GM23338 (cell line): ENCODE measurements at places on chromosomes 16 and 17.
A peak's percentile ranks its signal among the peaks of the same experiment; 100 is the strongest.

- no peak overlapping the region for H3K27ac ChIP-seq
- no peaks in the 10 kb centered on the region for H3K27me3 ChIP-seq
- no peaks in the 10 kb centered on the region for H3K36me3 ChIP-seq
- peaks cover 11% of the 10 kb centered on the region for H3K4me1 ChIP-seq
These were observed 16.5 kb downstream of the CRISPLD2 start for GRCh38 chr16:84836234-84836647.

DNA sequence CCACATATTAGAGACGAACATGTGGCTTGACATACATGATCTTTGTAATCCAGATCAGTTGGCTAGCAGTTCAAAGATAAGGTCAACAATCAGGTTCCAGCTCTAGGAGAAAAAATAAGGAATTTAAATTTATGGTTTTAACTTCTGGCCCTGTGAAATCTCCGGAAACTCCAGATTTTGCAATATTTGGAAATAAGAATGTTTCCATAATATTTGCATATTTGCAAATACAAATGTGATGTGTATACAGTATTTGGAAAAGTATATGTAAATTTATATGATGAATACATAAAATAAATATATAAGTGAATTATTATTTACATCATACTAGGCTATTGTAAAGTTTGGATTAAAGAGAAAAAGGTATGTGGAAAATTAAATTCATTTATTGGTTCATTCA lies 97.1 kb downstream of the KCNJ2 start:
- no peak overlapping the region for H3K4me3 ChIP-seq
- no peak overlapping the region for H3K27ac ChIP-seq
- no peaks in the 10 kb centered on the region for H3K27me3 ChIP-seq

DNA sequence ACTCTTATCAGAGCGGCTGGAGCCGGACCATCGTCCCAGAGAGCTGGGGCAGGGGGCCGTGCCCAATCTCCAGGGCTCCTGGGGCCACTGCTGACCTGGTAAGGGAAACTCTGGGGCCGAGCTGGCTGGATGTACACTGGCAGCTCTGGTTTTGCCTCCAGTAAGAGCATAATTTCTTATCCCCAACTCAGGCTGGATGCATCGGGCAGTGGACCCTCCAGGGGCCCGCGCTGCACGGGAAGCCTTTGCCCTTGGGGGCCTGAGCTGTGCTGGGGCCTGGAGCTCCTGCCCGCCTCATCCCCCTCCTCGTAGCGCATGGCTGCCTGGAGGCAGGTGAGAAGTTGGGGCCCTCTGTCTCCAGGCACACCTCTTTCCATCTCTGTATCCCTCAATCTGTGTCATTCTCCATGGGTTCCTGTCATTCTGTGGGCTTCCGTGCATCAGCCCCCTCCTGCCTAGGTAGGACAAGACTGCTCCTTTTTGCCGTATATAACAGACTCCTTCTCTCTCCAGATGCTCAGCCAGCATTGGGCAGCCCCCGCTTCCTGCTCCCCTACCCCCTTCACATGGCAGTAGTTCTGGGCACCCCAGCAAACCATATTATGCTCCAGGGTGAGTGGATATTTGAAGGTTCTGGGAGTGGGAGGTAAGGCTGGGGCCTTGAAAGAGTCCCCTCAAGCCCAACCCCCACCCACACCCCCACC lies 9.4 kb upstream of the TMEM88 start:
- no peak overlapping the region for H3K27ac ChIP-seq
- H3K4me1 ChIP-seq = peaks cover 11% of the 10 kb centered on the region; the same call in 1 of the 2 replicates
- peaks cover 83% of the 10 kb centered on the region for H3K27me3 ChIP-seq
- DNase-seq = no peak
- peak overlapping the region; percentile 94 for H3K4me3 ChIP-seq
- H3K36me3 ChIP-seq = peaks cover 5% of the 10 kb centered on the region; the same call in 1 of the 2 replicates

GRCh38 chr17:13600475-13601321 lies 1.0 kb downstream of the HS3ST3A1 start:
- no peaks in the 10 kb centered on the region for H3K36me3 ChIP-seq
- peaks cover 27% of the 10 kb centered on the region for H3K27me3 ChIP-seq
- H3K27ac ChIP-seq = no peak overlapping the region
- peak overlapping the region; percentile 72 for H3K4me3 ChIP-seq
- H3K4me1 ChIP-seq = peaks cover 20% of the 10 kb centered on the region; the same call in 1 of the 2 replicates

DNA sequence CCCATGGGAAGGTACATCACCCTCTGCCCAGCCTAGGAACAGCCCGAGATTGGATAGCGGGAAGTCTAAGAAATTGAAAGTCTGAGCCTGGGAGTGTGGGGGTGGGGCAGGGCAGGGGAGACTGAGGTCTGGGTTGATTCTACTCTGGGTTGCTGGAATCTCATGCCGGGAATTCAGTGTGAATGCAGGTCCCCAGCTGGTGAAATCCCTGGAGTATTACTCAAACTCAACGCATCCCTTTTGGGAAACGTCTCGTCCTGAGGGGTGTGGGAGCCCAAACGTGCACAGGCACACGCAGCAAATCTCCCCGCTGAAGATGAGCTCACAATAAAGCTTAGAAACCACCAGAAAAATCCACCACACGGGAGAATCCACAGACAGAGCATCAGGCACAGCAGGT lies 55.4 kb downstream of the SOCS1 start:
- peaks cover 26% of the 10 kb centered on the region for H3K4me1 ChIP-seq
- no peaks in the 10 kb centered on the region for H3K27me3 ChIP-seq
- H3K27ac ChIP-seq = no peak overlapping the region
- no peak overlapping the region for H3K4me3 ChIP-seq

GRCh38 chr16:5581908-5582307 lies 484.3 kb upstream of the EEF2KMT start:
- H3K4me3 ChIP-seq = no peak overlapping the region
- H3K27ac ChIP-seq = no peak overlapping the region
- H3K4me1 ChIP-seq = no peaks in the 10 kb centered on the region
- no peaks in the 10 kb centered on the region for H3K36me3 ChIP-seq

DNA sequence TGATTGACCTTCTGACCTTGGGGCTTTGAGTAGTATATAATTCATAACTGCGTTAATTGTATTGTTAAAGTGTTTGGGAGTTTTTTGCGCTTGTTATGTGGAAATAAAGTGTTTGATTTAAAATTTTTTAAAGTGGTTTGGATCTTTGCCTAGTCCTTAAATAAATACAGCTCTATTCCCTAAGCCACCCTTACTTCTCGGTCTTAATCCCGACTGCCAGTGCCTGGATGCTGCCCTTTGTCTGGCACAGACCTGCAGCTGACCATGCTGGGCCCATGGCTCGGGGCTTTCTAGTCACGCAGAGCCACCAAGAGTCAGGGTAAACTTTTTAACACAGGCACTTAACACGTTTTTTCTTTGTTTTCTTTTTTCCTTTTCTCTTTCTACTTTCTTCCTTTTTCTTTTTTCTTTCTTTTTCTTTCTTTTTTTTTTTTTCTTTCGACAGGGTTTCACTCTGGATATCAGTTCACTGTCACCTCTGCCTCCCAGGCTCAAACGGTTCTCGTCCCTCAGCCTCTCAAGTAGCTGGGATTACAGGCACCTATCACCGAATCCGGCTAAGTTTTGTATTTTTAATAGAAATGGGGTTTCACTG lies 19.6 kb upstream of the SLC5A11 start:
- peaks cover 38% of the 10 kb centered on the region for H3K36me3 ChIP-seq
- H3K27me3 ChIP-seq = no peaks in the 10 kb centered on the region
- peak overlapping the region; percentile 39; the same call in 1 of the 2 replicates for H3K27ac ChIP-seq

- no peaks in the 10 kb centered on the region for H3K36me3 ChIP-seq
- no peak overlapping the region for H3K4me3 ChIP-seq
- H3K4me1 ChIP-seq = no peaks in the 10 kb centered on the region
- no peak for DNase-seq
These were observed 18.6 kb downstream of the HNF1B start for GRCh38 chr17:37726248-37726647.

- H3K4me1 ChIP-seq = peaks cover 22% of the 10 kb centered on the region
- peak; percentile 60 for DNase-seq
- H3K27me3 ChIP-seq = no peaks in the 10 kb centered on the region
These were observed 1.1 kb upstream of the PKMYT1 start for GRCh38 chr16:2981177-2981898.

- H3K27me3 ChIP-seq = no peaks in the 10 kb centered on the region
- no peak overlapping the region for H3K4me3 ChIP-seq
- no peaks in the 10 kb centered on the region for H3K36me3 ChIP-seq
- no peak overlapping the region for H3K27ac ChIP-seq
- no peaks in the 10 kb centered on the region for H3K4me1 ChIP-seq
- DNase-seq = no peak
These were observed 325.3 kb downstream of the SOX9 start for GRCh38 chr17:72446118-72446517.

DNA sequence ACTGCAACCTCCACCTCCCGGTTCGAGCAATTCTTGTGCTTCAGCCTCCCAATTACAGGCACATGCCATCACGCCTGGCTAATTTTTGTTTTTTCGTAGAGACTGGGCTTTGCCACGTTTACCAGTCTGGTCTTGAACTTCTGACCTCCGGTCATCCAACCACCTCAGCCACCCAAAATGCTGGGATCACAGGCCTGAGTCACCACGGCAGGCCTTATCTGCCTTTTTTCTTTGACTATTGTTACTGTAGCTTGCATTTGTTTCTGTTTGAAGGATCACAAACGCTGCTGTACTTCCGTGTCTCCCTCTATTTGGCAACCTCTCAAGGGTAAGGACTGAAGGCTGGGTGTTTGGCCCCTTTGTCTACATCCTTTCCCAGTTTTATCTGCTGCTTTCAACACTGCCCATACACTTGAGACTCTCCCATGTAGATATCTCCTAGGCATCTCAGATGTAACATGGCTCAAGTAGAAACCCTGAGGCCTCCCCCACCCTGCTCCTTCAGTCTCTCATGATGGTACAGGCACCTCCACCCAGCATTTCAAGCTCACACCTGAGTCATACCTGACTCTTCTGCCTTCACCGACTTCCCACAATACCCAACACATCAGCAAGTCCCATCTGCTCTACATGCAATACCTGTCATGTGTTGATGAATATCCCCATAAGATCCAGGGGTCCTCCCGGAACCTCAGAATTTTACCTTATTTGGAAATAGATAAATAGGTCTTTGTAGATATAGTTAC lies 219.0 kb downstream of the CPPED1 start:
- H3K27ac ChIP-seq = no peak overlapping the region
- no peaks in the 10 kb centered on the region for H3K36me3 ChIP-seq
- no peaks in the 10 kb centered on the region for H3K4me1 ChIP-seq

DNA sequence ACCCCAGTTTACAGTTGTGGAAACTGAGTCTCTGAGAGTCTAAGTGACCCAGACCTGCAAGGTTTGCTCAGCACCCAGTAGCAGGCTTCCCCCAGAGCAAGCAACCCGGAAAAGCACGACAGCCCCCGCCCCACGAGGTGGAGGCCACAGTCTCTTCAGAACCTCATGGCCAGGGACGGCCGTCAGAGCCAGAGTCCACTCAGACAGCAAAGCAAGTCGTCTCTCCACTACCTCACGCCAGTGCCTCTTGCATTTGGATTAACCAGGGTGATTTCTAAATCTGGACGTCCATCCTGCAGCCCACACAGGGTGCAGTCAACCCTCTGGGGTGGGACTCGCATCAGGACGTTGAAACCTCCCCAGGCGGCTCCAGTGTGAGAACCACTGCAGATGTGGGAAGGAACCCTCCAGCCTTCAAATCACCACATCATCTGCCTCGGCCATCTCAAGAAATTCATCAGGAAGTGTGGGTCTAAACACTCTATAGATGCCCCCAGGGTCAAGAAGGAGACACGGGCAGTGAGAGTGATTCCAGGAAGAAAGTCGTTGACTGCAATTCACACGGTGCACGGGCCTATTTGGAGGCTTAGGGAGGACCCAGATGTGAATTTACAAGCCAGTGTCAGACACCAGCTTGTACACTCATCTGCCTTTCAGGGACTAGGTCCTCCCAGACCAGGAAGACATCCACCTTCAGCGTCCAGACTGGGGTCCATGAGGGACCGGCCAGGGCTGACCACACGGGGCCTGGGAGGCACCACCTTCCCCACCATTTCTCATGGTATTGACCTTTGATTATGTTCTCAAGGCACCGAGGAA lies 20.2 kb upstream of the RBFOX3 start:
- H3K27me3 ChIP-seq = no peaks in the 10 kb centered on the region
- peaks cover 13% of the 10 kb centered on the region for H3K4me1 ChIP-seq
- no peak for DNase-seq
- H3K36me3 ChIP-seq = no peaks in the 10 kb centered on the region
- no peak overlapping the region for H3K27ac ChIP-seq

GRCh38 chr16:24541233-24541933 lies 2.0 kb downstream of the RBBP6 start:
- H3K4me3 ChIP-seq = peak overlapping the region; percentile 97
- peaks cover 29% of the 10 kb centered on the region for H3K4me1 ChIP-seq
- DNase-seq = no peak
- H3K27me3 ChIP-seq = no peaks in the 10 kb centered on the region
- peaks cover 5% of the 10 kb centered on the region; the same call in 1 of the 2 replicates for H3K36me3 ChIP-seq

DNA sequence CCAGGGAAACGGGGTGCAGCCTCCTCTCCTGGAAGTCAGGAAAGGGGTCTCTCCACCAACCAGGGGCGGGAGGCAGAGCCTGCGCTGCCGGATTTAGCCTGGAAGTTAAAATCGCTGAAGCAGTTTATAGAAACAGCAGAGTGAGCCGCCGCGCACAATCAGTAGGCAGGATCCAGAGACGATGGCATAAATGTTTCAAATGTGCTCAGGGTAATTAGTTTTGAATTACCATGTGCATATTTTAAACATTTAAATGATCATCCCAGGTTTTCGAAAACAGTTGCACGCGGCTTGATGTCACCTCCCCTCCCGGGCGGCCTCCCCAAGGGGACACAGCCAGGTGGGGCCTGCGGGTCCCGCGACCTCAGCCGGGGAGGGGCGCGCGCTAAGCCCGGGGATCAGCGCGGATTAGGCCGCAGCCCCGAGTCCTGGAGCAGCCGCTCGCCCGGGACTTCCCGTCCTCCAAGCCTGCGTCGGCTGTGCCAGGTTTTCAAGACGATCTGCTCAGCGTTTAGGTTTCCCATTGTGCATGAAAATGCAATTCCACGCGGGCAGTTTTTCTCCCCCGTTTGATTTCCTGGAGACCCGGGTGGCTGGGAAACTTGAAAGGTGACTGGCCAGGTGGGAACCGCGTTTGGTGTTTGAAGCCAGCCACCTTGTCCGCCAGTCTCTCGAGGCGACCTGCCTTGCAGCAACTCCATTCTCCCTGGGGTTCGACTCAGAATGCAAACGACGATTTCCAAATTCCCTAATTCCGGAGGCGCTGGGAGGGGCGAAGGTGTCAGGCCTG lies 78.3 kb downstream of the RPA1 start:
- H3K27me3 ChIP-seq = peaks cover 93% of the 10 kb centered on the region
- peak overlapping the region; percentile 48 for H3K4me3 ChIP-seq
- peak; percentile 72 for DNase-seq
- H3K36me3 ChIP-seq = no peaks in the 10 kb centered on the region

- no peak for DNase-seq
- H3K27me3 ChIP-seq = no peaks in the 10 kb centered on the region
- no peaks in the 10 kb centered on the region for H3K36me3 ChIP-seq
- H3K4me3 ChIP-seq = no peak overlapping the region
- no peaks in the 10 kb centered on the region for H3K4me1 ChIP-seq
- H3K27ac ChIP-seq = no peak overlapping the region
These were observed 446.3 kb downstream of the SLC39A11 start for GRCh38 chr17:72646176-72646575.

GRCh38 chr17:69175625-69176456 lies 34.1 kb upstream of the ABCA6 start:
- H3K4me3 ChIP-seq = no peak overlapping the region
- no peak overlapping the region for H3K27ac ChIP-seq
- DNase-seq = no peak
